AG04450 (cell line): ENCODE measurements at places on chromosomes 11 and 22. TPM values are rescaled to one million over a fixed set of nuclear protein-coding genes. Genes with fewer than 3 reads are reported as not detected.

HORMAD2 gene
- polyA plus RNA-seq, result not detected in 2 replicates

CCDC15 gene
- polyA plus RNA-seq, result 0.73 and 1.1 TPM in 2 replicates

ACTN3 gene
- polyA plus RNA-seq, result 0.11 TPM in 2 replicates

CRY2 gene
- polyA plus RNA-seq, result 11.7 and 13.3 TPM in 2 replicates

TRIM49C gene
- polyA plus RNA-seq, result not detected in 2 replicates
